ENCODE measurements at places on chromosomes 7 and 10.

DNA sequence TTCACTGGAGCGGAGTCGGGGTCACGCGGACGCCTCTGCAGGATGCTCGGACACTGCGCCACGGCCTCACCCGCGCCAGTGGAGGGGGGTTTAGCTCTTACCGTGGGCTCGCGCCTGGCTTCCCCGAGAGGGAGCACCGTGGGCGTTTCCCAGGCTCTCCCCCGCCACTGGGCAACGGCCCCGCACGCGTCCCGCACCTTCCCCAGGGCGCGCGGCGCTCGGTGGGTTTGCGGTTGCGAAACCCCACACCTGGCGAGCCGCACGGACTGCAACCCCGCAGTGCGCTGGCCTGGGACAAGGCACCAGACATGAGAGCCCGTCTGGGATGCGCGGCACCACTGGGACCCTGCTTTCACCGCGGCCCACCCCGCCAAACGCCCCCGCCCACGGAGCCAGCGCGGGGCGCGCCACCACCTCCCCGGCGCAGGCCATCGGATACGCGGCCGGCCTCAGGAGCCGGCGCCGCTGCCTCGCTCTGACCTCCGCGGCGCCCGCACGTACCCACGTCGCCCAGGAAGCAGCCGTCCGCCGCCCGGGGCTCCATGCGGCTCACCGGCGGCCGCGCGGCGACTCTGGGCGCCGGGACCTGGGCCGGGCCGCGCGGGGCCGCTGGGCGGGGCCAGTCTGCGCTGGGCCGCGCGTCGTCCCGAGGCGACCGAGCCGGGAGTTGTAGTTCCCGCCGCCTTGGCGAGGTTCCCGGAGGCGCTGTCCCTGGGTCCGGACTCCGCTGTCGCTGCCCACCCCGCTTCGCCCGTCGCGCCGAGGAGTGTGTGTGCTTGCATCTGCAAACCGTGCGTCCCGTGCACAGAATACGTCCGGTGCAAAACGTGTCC lies at the start of gene ASB13:
TSS of gene ASB13 (minus strand) at position 588 of the 833 bp plus-strand sequence. CDS start at position 544, 44 bp downstream.
- DNase-seq, result no peak

GRCh38 chr10:72238392-72239175 lies 22.5 kb upstream of the ASCC1 start:
- DNase-seq, result no peak

GRCh38 chr7:135757719-135758411 lies 9.3 kb upstream of the FAM180A start:
- DNase-seq, result no peak

- DNase-seq, result no peak
These were observed 90.4 kb upstream of the ANLN start for GRCh38 chr7:36299223-36299774.

GRCh38 chr7:157224627-157225026 lies 85.9 kb downstream of the UBE3C start:
- no peak for DNase-seq
